ENCODE measurements at places on chromosomes 12 and 14. TPM values are rescaled to one million over a fixed set of nuclear protein-coding genes. Genes with fewer than 3 reads are reported as not detected.

GRCh38 chr12:113222730-113223531 is 1.7 kb downstream of the TPCN1 start:
- peak; percentile 78 for DNase-seq

TTC7B gene
- total RNA-seq = 40.2 TPM

DNA sequence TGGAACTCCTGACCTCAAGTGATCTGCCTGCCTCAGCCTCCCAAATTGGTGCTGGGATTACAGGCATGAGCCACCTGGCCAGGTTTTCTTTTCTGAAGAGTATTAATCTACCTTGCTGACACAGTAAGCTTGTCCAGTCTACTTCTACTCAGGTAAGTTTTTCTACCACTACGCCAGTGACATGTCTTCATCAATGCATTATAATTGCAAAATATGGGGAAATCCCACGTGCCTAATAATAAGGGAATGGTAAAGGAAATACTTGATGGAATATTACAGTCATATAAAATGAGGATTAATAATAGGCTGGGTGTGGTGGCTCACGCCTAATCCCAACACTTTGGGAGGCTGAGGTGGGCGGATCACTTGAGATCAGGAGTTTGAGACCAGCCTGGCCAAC is 62.3 kb downstream of the RAB35 start:
- DNase-seq = no peak

GRCh38 chr12:64387197-64387816 is 3.3 kb downstream of the C12orf56 start:
- DNase-seq = no peak

DNA sequence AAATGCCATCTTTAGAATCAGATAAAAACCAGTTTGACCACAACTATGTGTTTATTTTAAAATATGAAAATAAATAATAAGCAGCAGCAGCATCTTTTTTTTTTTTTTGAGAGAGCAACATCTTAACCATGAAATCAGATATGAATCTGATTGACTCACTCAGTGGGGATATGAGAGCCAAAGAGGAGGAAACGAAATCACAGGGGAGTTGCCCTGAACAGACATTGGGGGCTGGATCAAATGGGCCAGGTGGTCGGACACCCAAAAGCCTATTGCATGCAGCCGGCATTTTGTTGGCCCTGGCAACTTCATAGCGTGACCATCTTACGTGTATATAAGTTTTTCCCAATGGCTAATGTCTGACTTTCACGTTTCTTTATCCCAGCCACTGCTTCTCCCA is 321.1 kb downstream of the NPAS3 start:
- no peak for DNase-seq

C14orf180 gene
- not detected for total RNA-seq

GRCh38 chr12:30110958-30111586 is 327.3 kb upstream of the TMTC1 start:
- peak; percentile 73 for DNase-seq

DNA sequence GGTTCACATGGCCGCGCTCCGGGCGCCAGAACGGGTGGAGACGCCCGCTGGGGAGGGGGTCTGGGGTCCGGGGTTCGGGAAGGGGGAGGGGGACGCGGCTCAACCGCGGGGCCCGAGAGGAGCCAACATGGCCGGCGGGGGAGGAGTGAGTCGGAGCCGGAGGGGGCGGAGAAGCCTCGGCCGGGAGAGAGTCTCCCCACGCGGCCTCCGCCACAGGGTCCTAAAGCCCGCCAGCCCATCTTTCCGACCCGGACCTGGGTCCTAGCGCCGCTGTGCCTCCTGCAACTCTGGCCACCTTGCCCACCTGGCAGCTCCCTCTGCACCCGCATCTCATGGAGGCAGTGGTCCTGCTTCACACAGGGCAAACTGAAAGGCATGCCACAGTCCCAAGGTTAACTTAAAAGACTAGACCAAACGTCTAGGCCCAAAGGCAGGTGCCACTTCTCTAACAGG is at the start of gene BAZ2A:
Gene BAZ2A (minus strand): TSS at position 147 of the 453 bp plus-strand sequence. CDS start 12,796 bp downstream, outside the sequence.
- peak; percentile 61 for DNase-seq

ZNF10 gene
- total RNA-seq = 4.6 TPM

CCDC85C gene
- total RNA-seq = 49.6 TPM

SERPINA4 gene
- total RNA-seq = not detected

- no peak for DNase-seq
Observed at GRCh38 chr14:95346266-95346665, 26.6 kb upstream of the CLMN start.

GPD1 gene
- 0.29 TPM for total RNA-seq

DNA sequence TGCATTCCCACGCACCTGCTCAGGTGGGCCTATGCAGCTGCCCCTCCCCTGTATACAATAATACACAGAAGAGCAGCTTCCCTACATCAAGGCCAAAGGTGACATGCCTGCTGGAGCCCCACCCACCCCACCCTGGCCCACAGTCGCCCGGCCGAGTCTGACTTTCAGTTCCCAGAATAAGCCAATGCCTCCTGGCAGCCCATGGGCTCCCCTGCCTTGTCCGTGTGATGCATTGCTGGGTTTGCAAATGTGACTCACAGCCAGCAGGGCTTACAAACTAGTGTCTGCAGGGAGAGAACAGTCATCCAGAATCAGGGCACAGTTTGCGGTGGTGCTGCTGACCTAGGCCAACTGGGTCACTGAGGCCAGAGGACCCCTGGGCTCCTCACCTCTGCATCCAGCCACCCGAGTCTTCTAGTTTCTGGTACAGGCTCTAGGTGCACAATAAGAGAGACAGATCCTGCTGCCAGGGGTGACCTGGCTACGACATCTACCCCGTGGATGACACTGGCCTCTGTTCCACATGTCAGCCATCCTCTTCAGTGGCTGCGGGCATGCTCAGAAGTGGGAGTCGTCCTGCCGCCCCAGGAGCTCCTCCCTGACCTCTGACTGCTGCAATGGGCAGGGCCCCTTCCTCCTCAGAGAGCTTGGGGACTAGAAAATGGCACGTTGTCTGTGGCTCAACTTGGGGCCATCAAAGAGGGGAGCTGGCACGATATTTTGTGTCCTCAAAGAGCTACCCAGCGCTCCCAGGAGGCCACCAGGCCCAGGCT is 84.5 kb downstream of the CHGA start:
- DNase-seq = peak; percentile 63

DNA sequence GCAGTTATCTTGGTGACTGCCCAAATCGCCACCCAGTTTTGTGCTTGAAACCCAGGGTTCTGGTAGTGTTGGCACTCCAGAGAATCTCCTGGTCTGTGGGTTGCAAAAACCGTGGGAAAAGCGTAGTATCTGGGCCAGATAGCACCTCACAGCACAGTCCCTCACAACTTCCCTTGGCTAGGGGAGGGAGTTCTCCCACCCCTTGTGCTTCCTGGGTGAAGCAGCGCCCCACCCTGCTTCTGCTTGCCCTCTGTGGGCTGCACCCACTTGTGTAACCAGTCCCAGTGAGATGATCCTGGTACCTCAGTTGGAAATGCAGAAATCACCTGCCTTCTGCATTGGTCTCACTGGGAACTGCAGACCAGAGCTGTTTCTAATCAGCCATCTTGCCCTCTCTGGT is 16.4 kb downstream of the CLEC2D start:
- no peak for DNase-seq

GRCh38 chr12:81181691-81182090 is 103.8 kb downstream of the ACSS3 start:
- no peak for DNase-seq

DNA sequence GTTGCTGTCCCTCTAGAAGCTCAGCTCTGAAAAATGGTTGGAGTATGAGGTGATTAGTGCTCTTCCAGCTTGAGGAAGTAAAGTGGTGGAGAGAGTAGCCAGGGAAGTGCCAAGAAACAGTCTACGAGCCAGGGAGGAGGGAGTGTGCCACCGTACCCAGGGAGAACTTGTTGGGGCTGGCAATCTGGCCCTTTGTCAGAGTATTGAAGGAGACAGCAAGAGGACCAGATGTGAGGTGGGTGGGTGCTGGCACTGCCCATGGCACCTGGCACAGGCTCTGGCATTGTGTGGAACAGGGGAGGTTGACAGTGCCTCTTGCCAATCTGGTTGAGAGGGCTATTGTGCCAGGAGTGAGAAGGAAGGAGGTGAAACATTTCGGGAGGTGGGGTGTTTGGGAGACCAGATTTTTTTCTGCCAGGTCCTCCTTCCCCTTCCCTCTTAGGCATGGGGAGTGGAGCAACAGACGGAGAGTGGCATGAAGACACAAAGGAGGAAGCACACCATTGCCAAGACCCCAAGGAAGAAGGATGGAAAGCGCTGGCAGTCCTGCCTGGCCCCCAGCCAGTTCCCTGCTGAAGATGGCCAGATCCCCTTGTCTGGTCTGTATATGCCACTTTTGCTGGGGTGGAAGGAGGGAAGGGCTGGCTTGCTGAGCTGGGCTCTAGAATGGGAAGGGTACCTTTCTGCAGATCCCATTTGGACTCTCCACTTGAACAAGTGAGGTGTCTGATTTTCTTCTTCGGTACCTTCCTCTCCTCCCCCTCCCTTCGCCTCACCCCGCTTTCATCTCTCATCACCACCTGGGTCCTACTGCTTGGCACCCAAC is 37.5 kb downstream of the ZFHX2 start:
- DNase-seq = no peak

GRCh38 chr12:42278128-42278510 is 40.1 kb upstream of the YAF2 start:
- DNase-seq = no peak

LTB4R gene
- total RNA-seq = 2.9 TPM

GRCh38 chr12:53983950-53984572 is 885 bp upstream of the HOXC10 start:
- DNase-seq = no peak

GRCh38 chr12:40618636-40619035 is 73.6 kb upstream of the CNTN1 start:
- no peak for DNase-seq

DNA sequence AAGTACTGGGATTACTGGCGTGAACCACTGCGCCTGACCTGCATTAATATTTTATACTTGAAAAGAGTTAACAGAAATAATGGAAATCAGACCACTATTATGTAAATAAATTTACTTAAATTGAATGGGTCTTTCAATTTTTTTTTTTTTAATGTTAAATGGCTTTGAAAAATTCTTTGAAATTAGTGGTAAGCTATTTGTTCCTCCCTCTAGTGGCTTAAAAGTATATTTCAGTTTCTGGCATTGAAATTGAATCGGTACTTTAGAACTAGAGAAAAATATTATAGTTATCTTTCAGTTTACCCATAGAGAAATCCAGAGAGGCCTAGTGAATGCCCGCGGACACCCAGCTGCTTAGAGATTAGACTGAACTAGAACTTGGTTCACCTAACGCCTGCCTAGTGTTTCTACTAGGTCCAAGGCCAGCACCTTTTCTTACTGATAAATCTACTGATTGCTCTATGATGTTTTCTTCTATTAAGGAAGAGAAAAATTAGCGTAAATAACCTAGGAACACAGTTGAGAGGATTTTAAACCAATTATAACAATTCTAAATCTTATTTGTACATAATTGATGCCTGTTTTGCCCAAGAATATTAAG is 106.5 kb downstream of the EML1 start:
- no peak for DNase-seq

PLA2G1B gene
- not detected for total RNA-seq

CIDEB gene
- total RNA-seq = not detected

DNA sequence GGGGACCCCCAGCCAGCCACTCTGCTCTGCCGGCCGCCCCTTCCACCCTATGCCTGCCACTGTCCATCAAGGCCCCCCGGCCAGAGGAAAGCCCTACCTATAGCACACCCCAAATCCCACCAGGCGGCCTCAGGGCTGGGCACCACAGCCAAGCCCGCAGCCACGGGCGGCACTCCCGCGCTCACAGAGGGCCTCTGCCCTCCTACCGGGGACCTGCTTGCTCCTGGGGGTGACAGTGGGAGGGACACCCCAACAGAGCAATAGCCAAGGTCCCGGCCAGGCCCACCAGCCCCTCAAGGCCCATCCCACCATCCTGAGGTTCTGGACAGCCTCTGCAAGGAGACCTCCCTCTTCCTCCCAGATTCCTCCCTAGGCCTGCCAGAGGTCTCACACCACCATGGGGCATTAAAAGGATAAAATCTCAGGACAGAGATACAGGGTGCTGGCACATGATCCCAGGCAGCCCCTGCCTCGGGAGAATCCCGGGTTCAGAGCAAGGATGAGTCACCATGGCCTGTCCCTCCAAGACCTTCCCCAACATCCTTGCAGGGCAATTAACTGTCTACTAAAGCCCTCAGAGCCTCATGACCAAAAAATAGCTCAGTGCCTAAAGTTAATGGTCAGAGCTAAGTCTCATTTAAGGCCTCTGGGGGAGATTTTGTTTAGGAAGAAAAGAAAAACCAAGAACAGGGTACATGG is 17.1 kb downstream of the CCDC85C start:
- DNase-seq = peak; percentile 72

DNA sequence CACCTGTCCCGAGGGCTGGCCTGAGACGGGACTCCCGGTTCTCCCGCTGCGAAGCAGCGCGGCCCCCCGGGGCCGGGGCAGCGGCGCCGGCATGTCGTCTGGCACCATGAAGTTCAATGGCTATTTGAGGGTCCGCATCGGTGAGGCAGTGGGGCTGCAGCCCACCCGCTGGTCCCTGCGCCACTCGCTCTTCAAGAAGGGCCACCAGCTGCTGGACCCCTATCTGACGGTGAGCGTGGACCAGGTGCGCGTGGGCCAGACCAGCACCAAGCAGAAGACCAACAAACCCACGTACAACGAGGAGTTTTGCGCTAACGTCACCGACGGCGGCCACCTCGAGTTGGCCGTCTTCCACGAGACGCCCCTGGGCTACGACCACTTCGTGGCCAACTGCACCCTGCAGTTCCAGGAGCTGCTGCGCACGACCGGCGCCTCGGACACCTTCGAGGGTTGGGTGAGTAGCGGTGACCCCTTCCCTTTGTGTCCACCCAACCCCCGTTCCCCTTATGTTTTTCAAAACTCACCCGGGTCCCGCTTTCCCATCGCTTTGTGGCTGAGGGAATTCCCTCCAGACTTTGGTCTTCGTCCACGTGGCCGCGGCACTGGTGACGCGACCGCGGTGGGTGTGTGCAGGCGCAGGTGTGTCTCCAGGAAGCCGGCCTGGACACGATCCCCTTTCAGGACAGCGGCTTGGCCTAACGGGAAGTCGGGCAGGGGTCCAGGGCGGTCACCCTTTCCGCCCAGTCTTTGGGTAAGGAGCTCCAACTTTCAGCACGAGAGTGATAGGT is 826 bp downstream of the PRKCH start:
- DNase-seq = no peak

GRCh38 chr14:74389980-74390379 is 36.0 kb downstream of the SYNDIG1L start:
- no peak for DNase-seq

DNA sequence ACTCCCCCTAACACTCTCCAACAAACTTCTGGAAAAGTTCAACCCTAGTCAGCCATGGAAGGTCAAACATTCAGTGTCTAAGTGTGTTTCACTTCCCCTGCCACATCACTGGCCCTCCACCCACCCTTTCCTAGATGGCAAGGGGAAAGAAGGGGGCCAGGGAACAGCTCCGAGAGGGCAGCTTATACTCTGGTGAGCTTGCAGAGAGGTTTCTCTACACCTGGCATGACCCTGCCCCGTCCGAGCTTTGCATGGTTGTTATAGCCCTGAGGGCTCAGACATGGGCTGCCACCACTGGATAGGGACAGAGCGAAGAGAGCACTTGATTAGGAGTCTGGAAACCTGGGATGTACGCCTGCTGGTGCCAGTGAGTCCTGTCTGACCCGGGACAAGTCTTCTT is 4.0 kb downstream of the ACVRL1 start:
- no peak for DNase-seq
